ENCODE measurements at places on chromosomes 3 and 15.

- DNase-seq: no peak
Observed at GRCh38 chr15:100926258-100926657, 7.1 kb downstream of the LRRK1 start.

DNA sequence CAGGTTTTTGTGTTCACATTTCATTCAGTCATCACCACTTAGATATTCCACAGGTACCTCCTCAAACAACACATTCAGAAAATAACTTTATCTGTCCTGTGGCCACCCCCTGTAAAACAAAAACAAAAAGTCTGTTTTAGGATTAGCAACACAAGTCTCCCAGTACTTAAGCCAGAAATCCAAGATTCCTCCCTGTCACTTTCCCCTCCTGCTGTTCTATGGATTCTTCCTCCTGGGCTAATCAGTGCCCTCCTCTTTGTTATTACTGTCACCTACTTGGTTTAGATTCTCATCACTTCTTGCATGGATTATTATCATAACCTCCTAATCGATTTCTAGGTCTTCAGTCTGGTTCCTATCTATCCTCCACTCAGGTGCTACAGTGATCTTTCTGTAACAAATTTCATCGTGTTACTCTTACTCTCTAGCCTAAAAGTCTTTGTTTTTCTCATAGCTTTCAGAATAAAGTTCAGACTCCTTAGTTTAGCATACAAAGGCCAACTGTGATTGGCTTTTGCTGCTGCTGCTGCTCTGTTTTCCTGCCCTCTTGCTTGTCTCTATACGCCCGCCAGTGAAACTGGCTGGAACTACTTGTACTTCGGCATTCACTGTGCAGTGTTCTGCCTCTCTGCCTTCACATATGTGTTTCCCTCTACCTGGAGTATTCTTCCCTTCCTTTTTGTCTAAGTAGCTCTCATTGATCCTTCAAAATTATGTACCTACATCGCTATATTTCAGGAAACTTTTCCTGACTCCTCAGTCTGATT, 32.2 kb downstream of the PPP2R3A start:
- DNase-seq: no peak

GRCh38 chr3:67719333-67719732, 64.9 kb upstream of the SUCLG2 start:
- no peak for DNase-seq

DNA sequence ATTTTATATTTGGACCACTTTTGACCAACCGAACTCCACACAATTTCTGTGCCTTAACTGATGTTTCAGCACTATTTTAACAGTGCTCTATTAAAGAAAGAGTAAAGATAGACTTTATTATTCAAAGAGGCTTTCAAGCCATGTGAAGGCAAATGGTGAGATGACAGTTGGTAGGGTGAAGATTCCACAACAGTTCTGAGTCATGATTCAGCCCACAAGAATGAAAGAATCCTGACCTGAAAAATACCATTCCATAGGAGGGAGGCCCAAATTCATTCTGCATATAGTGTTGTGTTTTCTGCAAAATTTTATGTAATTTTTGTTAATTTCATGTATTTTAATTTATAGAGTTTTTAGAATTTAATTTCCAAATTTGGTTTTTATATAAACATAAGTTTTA, 135.6 kb upstream of the STAC start:
- no peak for DNase-seq

DNA sequence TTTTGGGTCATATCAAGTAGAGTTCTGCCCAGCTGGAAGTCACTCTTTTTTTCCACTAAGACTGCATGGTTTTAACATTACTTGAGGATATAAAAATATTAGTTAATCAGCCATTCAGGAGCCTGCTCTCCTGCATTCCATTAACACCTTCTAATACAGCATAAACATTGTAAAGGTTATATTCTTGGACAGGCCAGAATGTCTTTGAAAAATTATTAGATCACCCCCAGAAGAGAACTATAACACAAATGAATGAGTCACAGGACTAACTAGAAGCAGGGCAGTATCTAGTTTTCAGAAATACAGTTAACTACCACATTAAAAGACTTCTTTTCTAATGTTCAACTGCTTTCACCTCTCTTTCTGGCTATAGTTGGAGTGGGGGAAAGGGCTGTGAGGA, 80.9 kb downstream of the THBS1 start:
- DNase-seq: no peak

DNA sequence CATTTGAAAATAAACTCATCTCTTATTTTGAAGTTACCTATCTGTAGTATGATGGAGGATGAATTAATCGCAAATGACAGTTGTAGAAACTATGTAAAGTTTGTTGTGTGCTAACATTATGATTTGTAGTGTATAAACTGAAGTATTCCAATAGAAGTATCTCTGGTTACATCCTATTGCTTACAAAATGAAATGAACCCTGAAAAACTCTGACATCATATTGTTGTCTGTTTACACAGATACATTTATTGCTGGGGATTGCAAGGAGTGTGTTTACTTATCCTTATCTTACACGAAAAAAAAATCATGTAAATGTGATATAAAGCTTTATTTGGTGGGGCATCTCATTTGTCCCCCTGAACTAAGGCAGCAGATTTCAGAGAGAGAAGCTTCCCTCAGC, 2.6 kb upstream of the ABHD10 start:
- DNase-seq: peak; percentile 42

GRCh38 chr15:89836267-89837133, 21.8 kb upstream of the ANPEP start:
- DNase-seq: no peak

GRCh38 chr15:59266028-59266427, 59.4 kb downstream of the LDHAL6B start:
- no peak for DNase-seq

DNA sequence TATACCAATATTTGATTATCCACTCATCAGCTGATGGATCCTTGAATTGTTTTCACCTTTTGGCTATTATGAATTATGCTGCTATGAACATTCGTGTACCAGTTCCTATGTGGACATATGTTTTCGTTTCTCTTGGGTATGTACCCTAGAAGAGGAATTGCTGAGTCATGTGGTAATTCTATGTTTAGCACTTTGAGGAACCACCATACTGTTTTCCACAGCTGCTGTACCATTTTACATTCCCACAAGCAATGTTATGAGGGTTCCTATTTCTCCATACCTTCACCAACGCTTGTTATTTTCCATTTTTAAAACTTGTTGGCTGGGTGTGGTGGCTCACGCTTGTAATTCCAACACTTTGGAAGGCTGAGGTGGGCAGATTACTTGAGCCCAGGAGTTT, 62.9 kb downstream of the RPLP1 start:
- no peak for DNase-seq

DNA sequence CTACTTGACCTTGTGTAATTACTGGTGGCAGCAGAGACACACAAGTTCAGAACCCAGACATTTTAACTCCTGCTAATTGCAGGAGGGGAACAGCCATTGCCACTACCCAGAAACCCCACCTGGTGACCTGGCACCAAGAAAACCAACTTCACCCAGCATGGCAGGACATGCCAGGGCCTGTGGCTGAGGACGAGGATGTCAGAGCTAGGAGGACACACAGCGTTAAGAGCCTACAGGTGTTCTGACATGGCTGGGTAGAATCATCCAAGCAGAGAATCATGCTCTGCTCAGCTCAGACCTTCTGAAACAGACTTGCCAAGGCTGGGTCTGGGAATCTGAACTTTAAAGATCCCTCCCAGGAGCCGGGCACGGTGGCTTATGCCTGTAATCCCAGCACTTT, 11.7 kb upstream of the SPATA12 start:
- DNase-seq: peak; percentile 9

DNA sequence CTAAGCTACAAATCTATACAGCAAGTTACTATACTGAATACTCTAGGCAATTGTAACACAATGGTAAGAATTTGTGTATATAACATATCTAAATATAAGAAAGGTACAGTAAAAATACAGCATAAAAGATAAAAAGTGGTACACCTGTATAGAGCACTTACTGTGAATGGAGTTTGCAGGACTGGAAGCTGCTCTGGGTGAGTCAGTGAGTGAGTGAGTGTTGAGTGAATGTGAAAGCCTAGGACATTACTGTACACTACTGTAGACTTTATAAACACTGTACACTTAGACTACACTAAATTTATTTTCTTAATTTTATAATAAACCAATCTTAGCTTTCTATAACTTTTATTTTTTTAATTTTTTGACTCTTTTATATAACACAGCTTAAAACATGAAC, 123.1 kb downstream of the ZMAT3 start:
- no peak for DNase-seq

Data from NCI-H345 (cell line).